ENCODE measurements at places on chromosomes 3 and 15.
A peak's percentile ranks its signal among the peaks of the same experiment; 100 is the strongest.

GRCh38 chr3:37453393-37454389, 279.3 kb upstream of the LRRFIP2 start:
- no peak for DNase-seq

- DNase-seq: no peak
Observed at GRCh38 chr3:25507811-25508210, 79.7 kb downstream of the RARB start.

GRCh38 chr15:39743611-39744010, 39.0 kb downstream of the FSIP1 start:
- no peak for DNase-seq

DNA sequence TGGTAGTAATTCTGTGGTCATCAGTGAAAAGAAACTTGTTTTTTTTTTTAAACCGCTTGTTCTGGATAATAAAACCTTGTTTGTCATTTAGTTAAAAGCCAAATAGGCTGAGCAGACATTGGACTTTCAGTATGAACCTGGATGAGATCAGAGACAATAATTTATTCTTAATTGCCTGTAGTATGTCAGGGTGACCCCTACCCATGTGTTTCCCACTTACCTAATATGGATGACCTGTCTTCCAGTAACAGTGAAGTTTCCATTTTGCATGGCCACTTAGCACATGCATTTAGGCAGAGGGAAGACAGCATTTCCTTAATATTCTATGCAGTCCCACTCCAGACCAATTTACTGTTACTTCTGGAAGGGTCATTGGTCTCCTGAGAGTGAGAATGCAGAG, 87.6 kb upstream of the CFAP20DC start:
- DNase-seq: no peak

DNA sequence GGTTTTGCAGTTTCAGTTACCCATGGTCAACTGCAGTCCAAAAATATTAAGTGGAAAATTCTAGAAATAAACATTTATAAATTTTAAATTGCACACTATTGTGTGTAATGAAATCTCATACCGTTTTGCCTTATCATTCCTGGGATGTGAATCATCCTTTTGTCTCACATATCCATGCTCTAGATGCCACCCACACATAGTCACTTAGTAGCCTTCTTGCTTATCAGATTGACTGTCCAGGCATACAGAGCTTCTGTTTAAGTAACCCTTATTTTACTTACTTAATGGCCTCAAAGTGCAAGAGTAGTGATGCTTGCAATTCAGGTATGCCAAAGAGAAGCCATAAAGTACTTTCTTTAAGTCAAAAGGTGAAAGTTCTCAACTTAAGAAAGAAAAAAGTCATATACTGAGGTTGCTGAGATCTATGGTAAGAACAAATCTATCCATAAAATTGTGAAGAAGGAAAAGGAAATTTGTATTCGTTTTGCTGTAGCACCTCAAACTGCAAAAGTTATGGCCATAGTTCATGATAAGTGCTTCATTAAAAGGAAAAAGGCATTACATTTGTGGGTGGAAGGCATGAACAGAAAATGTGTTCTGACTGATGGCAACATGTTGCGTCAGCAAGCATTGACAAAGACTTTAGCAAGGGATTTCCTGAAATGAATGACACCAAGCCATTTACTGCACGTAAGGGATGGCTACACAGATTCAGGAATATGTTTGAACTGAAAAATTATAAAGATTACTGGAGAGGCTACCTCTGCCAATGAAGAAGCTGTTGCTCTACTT, 43.8 kb downstream of the SPATA16 start:
- DNase-seq: no peak

GRCh38 chr3:16871915-16872842, 12.6 kb upstream of the PLCL2 start:
- no peak for DNase-seq

DNA sequence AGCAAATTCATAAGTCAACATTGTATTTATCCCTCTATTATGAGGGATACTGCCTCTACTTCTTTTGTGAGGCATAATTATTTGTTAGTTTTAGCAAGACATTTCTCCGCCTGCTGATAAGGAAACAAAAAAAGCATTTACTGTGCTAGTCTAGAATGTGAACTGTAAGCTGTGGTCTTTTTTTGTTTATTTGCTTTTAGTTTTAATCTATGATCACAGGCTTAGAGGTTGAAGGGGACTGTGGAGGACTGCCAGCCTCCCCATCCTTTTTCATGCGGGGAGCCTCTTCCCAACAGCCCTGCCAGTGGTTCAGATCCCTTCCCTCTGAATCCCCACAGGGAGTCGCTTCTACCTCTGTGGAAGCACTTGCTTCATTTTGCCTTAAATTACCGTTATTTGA, 331.0 kb upstream of the ROPN1 start:
- DNase-seq: no peak

GRCh38 chr3:98521897-98522543, 682 bp downstream of the CLDND1 start:
- DNase-seq: peak; percentile 13

- DNase-seq: no peak
Observed at GRCh38 chr3:23240171-23240785, 37.2 kb downstream of the UBE2E2 start.

- no peak for DNase-seq
Observed at GRCh38 chr3:177934001-177934891, 602.0 kb upstream of the KCNMB2 start.

DNA sequence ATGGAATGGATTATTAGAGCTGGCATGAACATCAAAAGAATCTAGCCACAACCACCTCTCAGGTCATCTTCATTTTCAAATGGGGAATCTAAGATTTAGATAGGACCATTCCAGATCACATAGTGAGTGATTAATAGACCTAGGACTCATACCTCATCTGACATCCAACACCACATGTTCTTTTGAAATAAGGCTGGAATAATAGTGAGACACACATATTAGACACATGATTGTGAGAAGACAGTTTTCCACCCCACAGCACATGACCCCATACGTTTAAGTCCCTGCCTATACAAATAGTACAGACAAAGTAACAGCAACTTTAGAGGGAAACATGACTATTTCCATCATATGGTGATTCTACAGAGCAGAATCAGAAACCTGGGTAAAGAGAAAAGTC, 344.7 kb upstream of the TPRG1 start:
- no peak for DNase-seq
